ENCODE measurements at places on chromosomes 3 and 15.

GRCh38 chr3:120450600-120451271 lies at the start of gene FSTL1:
FSTL1 (minus strand) TSS chr3:120450992; CDS start chr3:120450746, 246 bp downstream.
- no peak for DNase-seq

GRCh38 chr3:178388473-178388872 lies 147.8 kb upstream of the KCNMB2 start:
- no peak for DNase-seq

- DNase-seq = no peak
These were observed 74.9 kb downstream of the PFN2 start for GRCh38 chr3:149895769-149896168.

GRCh38 chr3:105144837-105145236 lies 221.9 kb upstream of the ALCAM start:
- no peak for DNase-seq
